ENCODE measurements at places on chromosomes 4 and X.
A peak's percentile ranks its signal among the peaks of the same experiment; 100 is the strongest.

DNA sequence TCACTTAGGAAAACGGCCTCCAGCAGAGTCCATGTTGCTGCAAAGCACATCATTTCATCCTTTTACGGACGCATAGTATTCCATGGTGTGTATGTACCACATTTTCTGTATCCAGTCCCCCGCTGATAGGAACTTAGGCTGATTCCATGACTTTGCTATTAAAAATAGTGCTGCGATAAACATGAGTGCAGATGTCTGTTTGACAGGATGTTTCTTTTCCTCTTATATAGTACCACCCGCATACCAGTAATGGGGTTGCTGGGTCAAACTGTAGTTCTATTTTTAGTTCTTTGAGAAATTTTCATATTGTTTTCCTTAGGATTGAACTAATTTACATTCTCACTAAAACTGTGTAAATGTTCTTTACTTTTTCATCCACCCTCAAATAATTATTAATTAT, 50.5 kb downstream of the VEGFC start:
- DNase-seq, result no peak

DNA sequence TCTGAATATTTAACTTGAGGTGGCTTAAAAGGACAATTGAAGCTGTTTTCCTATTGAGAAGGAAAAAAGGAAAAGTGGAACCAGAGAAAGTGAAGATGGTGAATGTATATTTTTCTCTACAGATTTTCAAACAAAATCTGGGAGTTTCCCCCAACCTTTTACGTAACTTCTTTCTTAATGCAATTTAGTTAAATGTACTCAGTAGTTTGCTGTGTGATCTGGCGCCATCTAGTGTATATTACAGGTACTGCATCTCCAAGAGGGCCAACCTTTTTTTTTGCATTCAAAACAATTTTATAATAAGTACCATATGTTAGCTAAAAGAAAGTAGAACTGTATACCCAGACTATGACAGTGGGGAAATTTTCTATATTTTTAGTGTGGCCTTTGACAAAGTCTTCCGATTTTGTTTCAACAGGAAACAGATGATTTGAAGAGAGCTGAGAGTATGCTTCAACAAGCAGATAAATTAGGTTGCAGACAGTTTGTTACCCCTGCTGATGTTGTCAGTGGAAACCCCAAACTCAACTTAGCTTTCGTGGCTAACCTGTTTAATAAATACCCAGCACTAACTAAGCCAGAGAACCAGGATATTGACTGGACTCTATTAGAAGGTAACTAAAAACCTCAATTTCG, 82.0 kb downstream of the PLS3 start:
- DNase-seq, result peak; percentile 28

GRCh38 chrX:103310555-103311398, at the start of gene BEX2:
TSS of gene BEX2 (minus strand) at chrX:103310990. CDS start at chrX:103309976, 1,014 bp downstream.
- peak; percentile 66 for DNase-seq

DNA sequence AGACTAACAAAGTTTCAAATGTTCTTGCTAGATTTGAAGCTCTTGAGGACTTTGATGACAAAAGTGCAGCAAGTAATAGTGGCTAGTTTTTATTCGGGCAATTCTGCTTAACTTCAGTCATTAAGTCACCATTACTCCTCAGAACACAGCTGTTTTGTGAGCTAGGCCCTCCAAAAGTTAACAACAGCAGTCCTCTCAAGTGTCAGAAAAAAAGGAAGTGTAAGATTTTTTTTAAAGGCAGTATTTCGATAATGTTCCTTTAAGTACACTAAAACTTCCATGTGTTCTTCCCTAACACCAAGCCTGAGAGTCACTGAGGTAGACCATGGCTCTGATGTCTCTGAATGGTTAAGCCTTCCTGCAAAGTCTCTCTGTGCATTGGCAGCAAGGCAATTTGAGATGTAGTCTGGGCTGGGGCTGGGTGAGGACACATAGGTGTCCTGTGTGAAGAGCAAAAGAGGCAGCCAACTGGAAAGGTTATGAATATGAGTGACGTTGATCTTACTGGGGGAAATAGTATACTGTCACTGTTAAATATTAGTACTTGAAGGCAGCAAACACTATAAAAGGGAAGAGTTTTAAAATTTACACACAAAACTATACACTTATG, 174.0 kb upstream of the MAP3K15 start:
- DNase-seq, result no peak

GRCh38 chrX:102976793-102977495, 39.9 kb downstream of the RAB40AL start:
- no peak for DNase-seq

DNA sequence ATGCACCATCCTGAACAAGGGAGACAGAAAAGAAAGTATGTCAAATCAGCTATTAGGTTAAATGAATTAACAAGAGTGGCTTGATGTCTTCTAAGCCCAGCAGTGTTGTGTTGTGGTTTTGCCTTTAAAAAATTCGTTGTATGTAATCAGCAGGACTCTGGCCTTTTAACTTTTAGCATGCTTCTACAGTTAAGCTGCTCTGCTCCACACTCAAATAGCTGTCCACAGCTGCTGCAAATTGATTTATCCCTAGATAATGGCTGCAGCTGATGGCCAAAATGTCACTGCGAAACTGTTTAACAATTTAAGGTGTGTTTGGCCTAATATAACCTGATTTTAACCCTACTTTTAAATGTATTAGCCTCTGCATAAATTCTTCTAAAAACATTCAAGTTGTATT, 85.8 kb downstream of the CXXC4 start:
- no peak for DNase-seq

- DNase-seq, result no peak
Observed at GRCh38 chr4:174437749-174438148, 84.5 kb downstream of the HPGD start.

DNA sequence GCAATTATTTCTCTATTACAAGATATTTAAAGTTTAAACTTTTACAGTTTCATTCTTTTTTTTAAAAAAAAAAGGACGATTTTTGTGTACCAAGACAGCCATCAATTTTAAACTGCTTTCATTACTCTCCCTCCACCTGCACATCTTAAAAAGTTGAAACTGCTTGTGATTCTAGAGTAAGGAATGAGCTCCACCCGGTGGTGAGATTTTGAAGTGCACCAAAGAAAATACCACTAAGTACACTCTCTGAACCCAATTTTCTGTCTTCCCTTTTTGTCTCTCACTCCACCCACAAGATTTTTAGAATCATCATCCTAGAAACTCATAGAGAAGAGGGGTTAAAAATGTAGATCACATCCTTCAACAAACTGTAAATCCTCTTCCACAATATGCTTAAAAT, 91.3 kb upstream of the WDR44 start:
- peak; percentile 22 for DNase-seq

DNA sequence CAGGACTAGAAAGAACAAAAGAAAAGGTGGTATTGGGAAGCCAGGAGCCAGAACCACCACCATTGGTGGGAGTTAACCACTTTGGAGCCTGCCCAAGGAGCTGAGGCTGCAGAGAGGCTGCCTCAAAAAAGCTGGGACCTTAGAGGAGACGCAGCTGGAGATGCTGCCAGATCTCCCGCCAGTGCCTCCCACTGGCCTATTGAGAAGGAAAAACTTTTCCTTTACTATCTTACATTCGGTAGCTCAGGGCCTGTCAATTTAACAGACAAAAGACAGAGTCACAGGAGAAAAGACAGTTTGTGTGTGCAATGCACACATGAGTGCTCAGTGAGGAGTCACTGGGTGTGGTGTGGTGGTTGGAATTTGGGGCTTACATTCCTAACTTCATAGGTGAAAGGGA, 52.4 kb upstream of the HPSE start:
- no peak for DNase-seq

GRCh38 chr4:169014586-169014985, 4.5 kb upstream of the CBR4 start:
- DNase-seq, result no peak

GRCh38 chr4:82809619-82810018, 11.0 kb upstream of the SCD5 start:
- DNase-seq, result no peak

DNA sequence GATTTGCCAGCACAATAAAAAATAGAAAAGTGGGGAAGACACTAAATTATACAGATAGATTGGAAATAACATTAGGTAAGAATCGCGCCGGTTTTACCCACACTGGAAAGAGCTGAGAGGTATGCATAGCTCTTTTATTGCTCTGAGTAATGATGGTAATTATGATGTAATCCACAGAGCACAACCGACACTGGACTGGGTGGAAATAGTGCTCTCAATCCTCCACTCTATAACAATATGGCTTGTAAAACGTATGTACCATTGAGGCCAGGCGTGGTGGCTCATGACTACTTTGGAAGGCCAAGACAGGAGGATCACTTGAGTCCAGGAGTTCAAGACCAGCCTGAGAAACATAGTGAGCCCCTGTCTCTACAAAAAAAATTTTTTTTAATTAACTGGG, 104.3 kb upstream of the RAPGEF2 start:
- DNase-seq, result no peak

- DNase-seq, result no peak
Observed at GRCh38 chrX:96224279-96224678, 460.4 kb upstream of the DIAPH2 start.

- no peak for DNase-seq
Observed at GRCh38 chrX:18291006-18291545, 63.4 kb downstream of the SCML2 start.

DNA sequence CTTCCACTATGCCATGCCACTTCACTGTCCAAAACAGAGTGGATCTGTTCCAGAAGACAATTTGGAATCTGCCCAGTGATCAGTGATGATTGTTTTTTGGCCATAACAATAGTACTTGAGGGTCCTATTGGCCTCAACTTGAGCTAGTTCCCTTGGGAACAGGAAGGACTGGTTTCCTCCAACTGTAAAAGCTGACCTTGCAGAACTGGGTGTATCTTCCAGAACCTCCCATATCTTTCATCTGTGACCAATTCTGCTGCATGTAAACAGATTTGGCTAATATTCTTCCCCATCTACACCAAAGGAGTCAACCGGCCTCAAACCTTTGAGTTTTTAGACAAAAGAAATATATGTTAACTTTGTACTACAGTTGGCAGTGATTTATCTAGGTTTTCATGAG, 165.1 kb upstream of the TRPC5 start:
- no peak for DNase-seq

DNA sequence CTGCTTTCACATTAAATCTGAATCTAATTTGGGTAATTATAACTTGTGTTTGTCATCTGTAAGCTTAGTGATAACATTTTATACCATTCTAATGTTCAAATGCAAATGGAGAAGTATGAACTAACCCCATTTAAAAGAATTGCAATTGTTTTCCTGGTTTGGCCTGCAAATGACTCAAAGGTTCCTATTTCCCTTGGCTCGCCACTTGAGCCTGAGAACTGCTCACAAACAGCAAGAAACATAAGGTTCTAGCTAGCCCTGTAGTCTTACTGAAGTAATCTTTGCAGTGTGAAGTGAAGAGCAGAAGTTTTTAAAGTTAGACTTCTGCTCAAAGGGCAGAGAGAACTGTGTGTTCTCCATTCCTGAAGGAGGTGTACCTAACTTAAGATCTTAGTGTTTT, 27.2 kb downstream of the UPRT start:
- DNase-seq, result no peak

DNA sequence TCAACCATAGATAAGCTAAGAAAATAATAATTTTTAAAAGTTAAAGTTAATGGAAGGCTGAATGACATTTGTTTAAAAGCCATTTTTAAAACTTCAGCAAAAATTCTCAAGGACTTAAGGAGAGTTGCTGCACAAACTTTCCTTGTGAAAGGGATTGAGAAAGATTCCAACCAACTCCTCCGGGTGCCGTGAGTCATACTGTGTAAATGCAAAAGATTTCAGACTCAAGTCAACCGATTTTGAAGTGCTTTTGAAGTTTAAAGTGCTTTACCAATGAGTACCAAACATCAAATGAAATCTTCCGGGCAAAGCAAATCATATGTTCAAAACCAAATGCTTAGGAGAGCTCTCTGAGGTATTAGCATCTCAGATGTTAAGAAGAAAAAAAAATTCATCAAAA, 31.4 kb downstream of the VCX2 start:
- DNase-seq, result no peak

DNA sequence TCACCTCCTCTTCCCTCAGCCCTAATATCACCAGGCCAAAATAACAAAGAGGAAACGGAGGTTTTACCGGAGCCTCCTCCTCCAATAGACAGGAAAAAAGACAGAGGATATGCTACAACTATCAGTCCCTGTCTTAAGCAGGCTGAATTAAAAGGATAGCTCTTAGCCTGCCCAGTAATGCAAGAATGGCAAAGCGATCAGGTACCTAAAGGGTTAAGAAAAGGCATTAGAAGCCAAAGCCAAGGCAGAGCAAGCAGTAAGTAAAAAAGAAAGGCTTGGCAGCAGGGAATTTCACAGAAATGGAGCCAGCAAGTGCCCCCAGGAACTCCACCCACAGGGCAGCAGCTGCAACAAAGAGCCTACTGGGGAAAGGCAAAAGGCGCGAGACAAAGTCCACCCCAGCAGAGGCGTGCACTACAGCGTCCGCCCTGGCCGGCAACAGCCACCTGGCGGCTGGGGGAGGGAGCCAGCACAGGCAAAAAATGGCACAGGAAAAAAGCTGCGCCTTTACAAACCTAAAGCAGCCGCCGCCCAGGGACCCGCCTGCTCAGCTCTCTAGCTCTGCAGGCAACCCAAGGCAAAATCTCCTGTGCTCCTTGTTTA, 220.6 kb upstream of the ZC4H2 start:
- DNase-seq, result no peak

GRCh38 chr4:93437991-93438390, 390.6 kb upstream of the ATOH1 start:
- DNase-seq, result no peak

DNA sequence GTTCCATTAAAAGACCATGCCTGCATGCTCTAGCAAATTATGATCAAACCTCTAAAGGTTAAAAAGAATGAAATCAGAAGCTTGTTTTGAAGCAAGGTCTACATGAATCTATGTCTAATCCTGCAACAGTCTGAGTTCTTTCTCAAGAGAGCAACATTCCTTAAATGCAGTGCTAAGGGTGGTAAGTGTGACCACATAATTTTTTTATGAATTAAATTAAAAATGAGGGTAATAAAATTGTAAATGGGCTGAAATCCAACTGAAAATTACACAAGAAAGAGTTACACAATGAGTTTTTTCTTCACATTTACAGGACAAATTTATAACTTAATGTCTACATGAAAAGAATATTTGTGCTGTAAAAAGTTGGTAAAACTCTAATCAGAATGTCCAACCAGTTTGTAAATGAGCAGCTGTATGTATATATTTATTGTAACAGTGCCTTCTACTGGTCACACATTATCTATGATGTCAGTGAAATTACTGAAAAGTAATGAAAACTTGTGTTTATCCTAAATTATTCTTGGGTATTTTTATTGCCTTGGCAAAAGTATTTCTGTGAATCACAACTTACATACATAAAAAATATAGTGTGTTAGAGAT, 336.3 kb upstream of the PITX2 start:
- no peak for DNase-seq

GRCh38 chrX:134999469-134999868, 8.7 kb downstream of the SMIM10 start:
- DNase-seq, result no peak

DNA sequence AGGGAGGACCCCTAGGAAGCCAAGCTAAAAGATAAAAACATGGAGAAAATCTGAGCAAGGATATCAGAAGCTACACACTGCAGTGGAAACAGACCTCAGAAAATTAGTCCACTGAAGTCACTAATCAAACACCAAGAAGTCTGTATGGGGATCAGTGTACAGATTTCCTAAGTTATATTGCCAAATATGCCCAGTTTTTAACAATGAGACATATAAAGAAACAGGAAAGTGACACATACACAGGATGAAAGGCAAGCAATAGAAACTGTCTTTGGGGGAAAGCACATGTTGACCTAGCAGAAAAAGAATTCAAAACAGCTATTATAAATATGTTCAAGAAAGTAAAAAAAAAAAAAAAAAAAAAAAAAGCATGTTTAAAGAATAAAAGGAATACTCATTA, 153.7 kb downstream of the PPP4R3C start:
- DNase-seq, result no peak
